Smooth muscle cell of the brain vasculature (primary cell): ENCODE measurements at places on chromosomes 4 and X.

GRCh38 chr4:38364383-38364963 is 299.5 kb upstream of the KLF3 start:
- no peak for DNase-seq

GRCh38 chrX:132480581-132481203 is 8.1 kb downstream of the MBNL3 start:
- DNase-seq: no peak

DNA sequence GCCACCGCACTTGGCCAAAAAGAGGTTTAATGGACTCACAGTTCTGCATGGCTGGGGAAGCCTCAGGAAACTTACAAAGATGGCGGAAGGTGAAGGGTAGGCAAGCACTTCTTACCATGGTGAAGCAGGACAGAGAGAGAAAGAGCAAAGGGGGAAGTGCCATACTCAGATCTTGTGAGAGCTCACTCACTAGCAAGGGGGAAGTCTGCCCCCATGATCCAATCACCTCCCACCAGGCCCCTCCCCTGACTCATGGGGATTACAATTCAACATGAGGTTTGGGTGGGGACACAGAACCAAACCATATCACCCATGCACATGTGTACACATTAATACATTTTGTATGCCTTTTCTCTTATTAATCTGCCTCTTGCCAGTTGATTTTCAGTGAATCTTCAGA is 77.2 kb upstream of the HSD17B10 start:
- no peak for DNase-seq

DNA sequence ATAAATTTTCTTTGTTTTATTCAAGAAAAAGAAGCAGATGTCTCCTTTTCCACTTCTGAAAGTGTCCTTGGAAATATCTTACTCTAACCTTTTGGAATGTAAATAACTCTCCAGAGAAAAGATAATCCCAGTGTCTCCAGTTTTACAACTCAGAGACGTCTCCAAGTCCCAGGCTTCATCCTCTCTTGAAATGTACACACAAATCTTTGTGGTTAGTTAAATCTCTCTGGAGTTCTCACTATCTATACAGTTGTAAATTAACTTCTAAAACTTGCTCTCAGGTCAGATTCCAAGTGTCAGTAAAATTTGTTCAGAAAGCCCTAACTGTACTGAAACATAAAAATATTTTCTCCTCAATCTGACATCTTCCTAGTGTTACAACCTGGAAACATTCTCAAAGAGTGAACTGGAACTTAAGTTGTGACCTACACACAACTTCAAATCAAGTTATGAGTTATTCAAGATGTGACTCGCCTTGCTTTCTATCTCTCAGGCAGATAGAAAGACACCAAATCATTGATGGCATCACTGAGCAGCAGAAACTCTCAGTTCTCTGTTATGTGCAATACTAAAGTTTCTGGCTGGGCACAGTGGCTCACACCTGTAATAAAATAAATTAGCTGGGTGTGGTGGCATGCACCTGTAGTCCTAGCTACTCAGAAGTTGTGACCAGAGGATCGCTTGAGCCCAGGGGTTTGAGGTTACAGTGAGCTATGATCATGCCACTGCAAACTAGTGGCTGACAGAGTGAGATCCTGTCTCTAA is 284.2 kb downstream of the RCHY1 start:
- no peak for DNase-seq

GRCh38 chr4:70192895-70193294 is 2.6 kb upstream of the ODAM start:
- no peak for DNase-seq

DNA sequence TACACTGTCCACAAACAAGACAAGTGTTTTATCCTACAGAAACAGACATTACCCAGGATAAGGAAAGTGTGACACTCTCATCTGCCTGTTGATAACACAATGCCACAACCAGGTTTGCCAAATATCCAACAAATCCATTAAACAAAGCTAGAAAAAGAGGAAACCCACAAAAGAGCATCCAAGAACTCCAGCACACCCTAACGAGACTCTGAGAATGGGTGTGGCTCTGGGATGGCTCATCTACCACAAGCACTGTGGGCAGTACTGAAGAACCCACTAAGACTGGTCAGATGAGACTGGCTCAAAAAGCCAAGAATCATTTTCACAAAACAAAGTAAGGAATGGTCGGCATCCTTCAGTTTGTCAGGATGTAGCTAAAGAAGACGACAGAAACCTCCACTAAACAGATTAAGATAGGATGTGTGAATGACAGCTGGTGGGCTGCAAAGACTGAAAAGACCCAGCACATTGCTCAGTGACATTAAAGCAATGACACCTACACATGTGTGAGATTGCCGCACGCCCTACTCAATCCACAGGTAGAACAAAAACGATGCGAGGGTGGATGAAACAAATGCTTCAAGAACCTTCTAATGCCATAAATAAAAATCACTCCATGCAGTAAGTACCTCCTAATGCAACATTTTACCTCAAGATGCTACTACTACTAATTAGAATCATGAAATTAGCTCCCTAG is 14.7 kb downstream of the ATP8A1 start:
- DNase-seq: no peak

GRCh38 chr4:6480534-6481088 is 8.2 kb upstream of the PPP2R2C start:
- no peak for DNase-seq

DNA sequence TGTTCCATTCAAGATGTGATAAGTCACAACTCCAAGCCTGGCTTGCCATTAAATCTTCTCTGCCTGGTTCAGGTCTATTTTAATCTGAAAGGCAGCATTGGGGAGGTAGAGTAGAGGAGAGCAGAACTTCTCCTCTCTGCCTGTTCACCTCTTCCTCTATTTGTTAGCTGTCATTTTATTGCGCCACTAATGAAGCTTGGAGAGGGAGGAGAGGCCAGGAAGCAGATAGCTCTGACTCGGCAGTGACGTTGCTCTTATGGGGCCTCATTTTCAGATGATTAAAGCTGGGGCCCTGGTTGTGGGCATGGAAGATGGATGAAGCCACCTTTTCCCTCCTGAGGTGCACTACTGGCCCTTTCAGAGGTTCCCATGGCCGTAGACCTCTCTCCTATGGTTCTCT is 207.3 kb downstream of the MID1IP1 start:
- DNase-seq: no peak

DNA sequence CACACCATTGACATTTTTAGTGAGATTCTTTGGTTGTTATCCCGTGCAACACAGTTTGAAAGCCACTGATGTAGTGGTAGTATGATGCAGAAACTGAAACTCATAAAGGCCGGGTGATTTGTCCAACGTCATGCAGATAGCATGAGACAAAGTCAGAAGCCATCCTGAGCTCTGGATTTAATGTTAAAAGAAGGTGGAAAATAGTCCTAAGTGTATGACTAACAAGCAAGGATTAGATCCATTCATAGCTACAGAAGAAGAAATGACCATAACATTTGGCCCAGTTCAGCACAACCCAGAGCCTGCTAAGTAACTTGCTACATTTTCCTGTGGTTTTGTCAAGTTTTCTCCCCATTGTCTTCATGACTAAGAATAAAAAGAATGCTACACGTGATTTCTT is 142.4 kb downstream of the AMELX start:
- no peak for DNase-seq

- no peak for DNase-seq
These were observed 73.3 kb downstream of the CYLC1 start for GRCh38 chrX:83934220-83934619.

DNA sequence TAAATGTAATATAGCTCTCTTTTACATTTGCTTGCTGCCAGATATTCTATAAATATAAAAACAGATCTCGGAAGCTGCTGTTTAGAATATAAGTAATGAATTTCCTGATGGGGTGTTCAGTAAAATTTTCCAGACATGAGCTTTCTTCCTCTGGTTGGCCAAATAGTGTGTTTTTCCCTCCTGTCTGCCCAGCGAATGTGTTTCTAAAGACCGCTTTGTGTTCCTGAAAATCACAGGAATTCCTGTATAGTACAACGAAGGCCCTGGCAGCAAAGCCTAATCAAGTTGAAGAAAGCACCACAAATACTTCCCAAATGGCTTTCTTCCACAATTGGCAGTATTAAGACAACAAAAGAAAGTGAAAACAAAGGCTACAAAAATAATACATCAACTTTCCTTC is 494.1 kb downstream of the INPP4B start:
- no peak for DNase-seq

GRCh38 chrX:125953814-125954213 is 212.3 kb downstream of the DCAF12L2 start:
- DNase-seq: no peak

DNA sequence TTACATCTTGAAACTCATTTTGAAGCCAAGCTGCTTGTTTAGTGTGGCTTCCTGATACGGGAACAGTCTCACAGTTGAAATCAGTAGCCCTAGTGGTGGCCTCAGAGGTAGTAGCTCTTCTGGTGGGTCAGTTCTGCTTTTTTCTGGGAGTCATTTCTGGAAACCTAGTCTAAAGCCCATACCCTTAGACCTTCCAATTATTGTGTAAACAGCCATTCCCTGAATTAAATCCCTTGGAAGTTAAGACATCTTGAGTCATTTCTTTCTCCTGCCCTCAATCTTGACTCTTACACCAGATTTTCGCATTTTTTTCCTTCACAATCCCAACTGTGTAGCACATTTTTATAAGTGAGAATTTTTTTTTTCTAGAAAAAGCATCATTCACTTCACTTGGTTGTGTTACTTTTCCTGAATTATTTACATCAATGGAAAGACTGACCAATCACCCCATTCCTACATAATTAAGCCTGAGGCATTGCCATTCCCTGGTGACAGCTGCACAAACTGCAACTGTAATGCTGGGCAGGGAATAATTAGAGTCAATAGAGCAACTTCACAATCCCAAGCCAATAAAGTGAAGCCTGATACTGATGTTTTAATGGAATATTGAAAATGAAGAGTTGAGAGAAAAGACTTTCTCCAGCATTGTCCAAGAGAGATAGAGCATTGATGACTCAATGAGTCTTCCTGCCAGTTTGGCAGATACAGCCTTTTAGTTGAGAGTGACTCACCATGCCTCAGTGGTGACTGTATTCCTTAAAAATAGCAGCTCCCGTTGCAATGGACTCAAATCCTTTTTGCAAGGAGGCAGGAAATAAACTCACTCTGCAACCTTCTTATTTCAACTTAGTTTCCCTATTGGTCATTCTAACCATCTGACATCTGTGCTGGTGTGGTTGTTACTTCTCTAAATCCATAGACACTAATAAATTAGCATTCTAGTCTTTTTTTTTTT is 13.0 kb upstream of the SEPSECS start:
- DNase-seq: peak; percentile 81

DNA sequence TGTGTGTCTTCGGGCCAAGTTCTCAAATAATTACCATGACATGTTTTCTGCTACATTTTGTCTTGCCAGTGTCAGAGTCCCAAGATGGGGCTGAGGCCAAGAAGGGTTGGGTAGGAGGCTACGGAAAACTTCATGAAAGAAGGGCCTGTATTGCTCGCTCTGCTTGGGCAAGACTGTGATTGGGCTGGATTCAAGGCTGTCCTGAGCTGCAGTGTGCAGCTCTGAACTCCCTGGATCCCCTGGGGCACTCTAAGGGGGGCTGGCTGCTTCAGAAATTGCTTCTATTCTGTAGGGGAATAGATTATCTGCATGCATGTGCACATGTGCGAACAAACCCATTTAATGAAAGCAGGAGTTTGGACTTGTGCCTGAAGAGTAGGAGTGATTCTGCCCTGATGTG is 13.6 kb downstream of the TSPAN6 start:
- no peak for DNase-seq

DNA sequence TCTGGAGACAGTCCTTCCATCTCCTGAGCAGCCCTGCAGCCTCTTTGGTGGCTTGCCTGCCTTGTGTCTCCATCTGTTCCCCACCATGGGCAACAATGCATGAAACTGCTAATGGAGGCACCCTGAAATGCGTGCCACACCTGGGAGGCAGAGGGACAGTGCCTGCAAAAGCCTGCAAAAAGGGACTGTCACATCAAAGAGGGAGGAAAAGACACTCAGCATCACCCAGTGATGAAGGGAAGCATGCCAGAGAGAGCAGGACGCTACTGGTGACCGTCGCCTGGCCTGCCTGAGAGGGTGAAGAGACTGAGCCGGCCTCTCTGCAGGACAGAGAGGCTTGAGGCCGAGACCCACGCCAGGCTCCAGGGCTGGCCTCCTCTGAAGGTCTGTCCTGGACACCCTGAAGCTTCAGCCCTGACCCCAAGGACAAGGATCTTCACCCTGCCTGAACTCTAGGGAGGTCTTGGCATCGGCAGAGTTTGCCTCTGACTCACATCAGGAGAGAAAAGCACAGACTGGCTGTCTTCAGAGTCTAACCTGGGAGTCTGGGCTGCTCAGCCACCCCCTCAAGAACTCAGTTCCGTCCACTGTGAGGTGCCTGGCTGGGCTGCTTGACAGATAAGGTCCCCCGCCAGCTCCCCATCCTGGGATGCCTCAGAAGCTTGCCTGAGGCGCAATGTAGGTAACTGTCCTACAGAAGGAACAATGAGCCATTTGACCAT is 8.1 kb downstream of the ACSL1 start:
- DNase-seq: no peak

- no peak for DNase-seq
These were observed 114.0 kb downstream of the ENPP6 start for GRCh38 chr4:184103527-184104264.

GRCh38 chr4:181982856-181983255 is 260.3 kb upstream of the TENM3 start:
- DNase-seq: no peak
